ENCODE measurements at places on chromosomes 4 and X. TPM values are rescaled to one million over a fixed set of nuclear protein-coding genes. Genes with fewer than 3 reads are reported as not detected.

The BEX1 gene
- 0.09 TPM for polyA plus RNA-seq

The MND1 gene
- polyA plus RNA-seq: 4.5 TPM

The IL13RA1 gene
- 12.7 TPM for polyA plus RNA-seq

The PARM1 gene
- polyA plus RNA-seq: 0.01 TPM

The ARHGAP10 gene
- 14.5 TPM for polyA plus RNA-seq

The USP17L13 gene
- polyA plus RNA-seq: not detected

The PPBP gene
- polyA plus RNA-seq: 2.7 TPM

The UNC5C gene
- polyA plus RNA-seq: 3.0 TPM

The SEL1L3 gene
- polyA plus RNA-seq: 12.4 TPM

The DUX4 gene
- polyA plus RNA-seq: not detected

The XAGE2 gene
- not detected for polyA plus RNA-seq

The ANOS1 gene
- 8.5 TPM for polyA plus RNA-seq

The ASMT gene
- not detected for polyA plus RNA-seq

The TMEM47 gene
- 7.9 TPM for polyA plus RNA-seq

The PRSS12 gene
- polyA plus RNA-seq: 19.4 TPM
